ENCODE measurements at places on chromosomes 4 and X.

DNA sequence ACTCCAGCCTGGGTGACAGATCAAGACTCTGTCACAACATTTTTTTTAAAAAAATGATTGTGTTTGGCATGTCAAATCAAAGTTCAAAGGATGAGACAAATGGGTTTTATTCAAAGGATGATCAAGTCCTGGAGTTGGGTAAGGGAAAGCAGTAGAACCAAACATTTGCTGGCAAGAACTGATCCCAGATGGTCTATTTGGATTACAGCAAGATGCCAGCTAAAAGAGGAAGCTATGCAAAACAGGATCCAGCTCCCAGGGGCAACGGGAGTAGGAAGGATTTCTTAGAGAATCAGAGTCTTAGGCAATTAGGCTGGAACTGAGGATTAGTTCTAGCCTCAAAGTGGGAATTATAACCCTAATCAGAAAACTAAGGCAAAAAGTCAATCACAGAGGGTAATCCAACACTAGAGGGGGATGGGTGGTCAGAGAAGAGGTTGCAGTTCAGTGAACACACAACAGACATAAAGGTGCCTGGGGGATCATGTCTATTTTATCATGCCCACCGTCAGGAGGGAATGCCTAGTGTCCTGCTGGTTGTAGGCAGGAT, 133.0 kb upstream of the PLS3 start:
- DNase-seq: no peak

GRCh38 chr4:178174756-178175155, 732.5 kb upstream of the AGA start:
- no peak for DNase-seq

DNA sequence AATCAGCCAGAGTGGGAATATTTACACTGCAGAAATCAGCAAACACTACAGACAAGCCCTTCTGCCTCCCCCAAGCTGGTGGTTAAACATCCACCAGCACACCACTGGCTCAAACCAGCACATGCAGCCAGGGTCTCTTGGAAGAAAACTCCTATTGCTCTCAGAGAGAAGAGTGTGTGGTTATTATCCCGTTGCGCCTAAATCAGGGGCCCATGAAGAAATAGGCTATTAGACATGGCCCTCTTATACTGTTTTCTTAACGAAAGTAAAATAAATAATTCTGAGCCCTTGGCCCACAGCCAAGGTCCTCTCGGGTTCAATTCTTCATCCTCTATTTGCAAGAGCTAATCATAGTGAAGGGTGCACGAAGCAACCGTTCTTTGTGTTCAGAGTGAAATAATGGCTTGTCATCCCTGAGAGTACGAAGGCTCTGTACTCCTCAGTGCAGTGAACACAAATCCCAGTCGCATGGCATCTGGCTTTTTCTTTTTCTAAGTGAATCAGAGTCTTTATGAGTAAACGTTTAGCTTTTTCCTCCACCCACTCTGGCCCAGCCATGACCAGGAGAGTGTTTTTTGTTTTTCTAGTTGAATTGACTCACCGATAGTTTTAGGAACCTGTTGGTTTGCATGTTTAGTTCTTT, 33.4 kb upstream of the RBM47 start:
- DNase-seq: peak; percentile 82

- peak; percentile 44 for DNase-seq
Observed at GRCh38 chr4:114384629-114385028, 214.0 kb upstream of the UGT8 start.

DNA sequence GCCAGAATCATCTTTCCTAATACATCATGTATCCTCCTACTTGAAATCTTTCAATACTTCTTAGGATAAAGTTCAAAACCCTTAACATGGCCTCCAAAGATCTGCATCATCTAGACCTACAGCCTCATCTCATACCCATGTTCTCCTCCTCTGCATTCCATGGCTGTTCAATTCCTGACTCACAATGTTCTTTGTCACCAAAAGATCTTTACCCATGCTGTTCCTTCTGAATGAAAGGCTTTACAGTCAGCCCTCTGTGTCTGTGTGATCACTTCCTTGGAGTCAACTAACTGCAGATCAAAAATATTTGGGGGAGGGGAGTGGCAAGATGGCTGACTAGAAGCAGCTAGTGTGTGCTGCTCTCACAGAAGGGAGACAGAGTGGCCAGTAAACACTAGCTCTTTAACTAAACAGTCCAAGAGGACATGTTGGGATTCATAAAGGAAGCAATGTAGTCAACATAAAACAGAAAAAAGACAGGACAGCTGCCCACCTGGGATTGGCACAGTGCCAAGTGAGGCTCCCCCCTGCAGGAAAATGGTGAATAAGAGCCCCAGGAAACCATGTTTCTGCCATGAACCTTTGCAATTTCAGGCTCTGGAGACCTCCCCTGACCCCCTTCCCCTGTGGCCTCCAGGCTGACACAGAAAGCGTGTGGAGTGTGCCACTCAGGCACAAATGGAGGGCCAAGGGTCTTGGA, 31.9 kb downstream of the CBR4 start:
- DNase-seq: no peak

- DNase-seq: no peak
Observed at GRCh38 chr4:891747-892146, 40.4 kb downstream of the GAK start.

DNA sequence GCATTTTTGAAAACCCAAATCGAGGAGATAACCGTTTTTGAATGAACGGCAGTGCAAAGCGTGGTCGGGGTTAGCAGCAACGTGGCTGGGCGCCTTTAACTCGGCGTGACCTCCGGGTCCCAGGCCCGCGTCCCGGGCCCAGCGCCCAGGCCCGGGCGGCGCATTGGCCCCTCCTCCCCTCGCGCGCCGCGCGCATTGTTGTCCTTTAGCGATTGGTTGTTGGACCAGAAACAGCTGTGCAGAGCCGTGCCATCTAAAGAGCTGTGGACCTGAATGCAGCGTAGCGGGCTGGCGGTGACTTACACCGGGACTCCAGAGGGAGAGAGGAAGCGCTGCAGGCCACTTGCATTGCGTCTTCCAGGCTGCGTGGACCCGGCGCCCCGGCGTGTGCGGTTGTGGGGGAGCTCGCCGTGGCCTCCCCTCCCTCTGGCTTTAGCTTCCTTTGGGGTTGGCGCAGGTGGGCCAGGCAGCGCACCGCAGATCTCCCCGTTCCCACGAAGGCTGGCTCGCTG, at the start of gene STOX2:
STOX2 (plus strand) TSS at position 227 of the 512 bp plus-strand sequence. CDS start 1,484 bp downstream, outside the sequence.
- peak; percentile 71 for DNase-seq

- no peak for DNase-seq
Observed at GRCh38 chrX:698206-698605, 67.6 kb downstream of the SHOX start.

- DNase-seq: no peak
Observed at GRCh38 chr4:183808097-183808456, 97.0 kb upstream of the STOX2 start.

GRCh38 chrX:85111347-85111746, 107.7 kb downstream of the APOOL start:
- no peak for DNase-seq

DNA sequence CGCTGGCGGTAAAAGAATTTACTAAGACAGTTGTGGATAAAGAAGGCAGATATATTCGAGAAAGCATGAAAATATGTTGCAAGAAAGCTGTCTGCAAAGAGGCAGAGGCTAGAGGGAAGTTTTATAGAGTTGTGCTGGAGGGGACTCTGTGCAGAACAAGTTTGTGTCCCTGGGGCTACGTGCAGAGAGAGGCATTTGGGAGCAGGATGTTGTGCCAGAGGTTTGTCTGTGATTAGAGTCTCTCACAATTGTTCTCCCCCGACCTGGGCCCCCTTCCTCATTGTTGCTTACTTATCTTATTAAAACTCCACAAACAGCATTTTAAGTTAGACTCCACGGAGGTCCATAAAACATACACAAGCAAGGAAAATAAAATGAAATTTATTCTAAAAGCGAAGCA, 831.3 kb downstream of the NLGN4X start:
- DNase-seq: no peak

- no peak for DNase-seq
Observed at GRCh38 chrX:49162620-49163019, at the start of gene MAGIX. TSS of gene MAGIX (plus strand) at chrX:49162758. CDS start at chrX:49162890, 132 bp downstream.

- DNase-seq: no peak
Observed at GRCh38 chr4:187209921-187210613, 486.4 kb upstream of the FAT1 start.

GRCh38 chrX:17674601-17675000, 62.7 kb upstream of the SCML1 start:
- peak; percentile 61 for DNase-seq

DNA sequence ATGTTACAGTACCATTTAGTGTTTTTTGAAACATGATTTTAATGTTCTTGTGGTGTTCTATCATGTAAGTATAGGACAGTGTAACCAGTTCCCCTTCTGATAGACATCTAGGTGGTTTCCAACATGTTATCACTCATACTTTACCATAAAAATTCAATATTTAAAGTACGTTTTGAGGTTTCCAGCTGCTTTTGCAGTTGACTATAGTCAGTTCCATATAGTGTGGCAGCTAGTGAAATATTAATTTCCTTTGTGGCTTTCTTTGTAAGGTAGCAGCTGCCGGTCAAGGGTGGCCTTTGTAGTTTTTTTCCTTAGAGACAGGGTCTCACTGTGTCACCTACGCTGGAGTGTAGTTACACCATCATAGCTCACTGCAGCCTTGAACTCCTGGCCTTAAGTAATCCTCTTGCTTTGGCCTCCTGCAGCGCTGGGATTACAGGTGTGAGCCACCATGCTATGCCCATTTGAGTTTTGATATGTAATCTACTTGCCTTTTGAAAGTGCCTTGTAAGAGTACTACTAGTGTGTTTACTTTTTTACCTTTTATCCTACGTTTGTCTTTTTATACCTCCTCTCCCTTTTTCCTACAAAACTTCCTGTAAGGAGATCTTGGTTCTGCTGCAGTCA, 63.0 kb downstream of the ARHGAP10 start:
- no peak for DNase-seq

GRCh38 chr4:183657564-183657963, 1.4 kb downstream of the RWDD4 start:
- DNase-seq: no peak

GRCh38 chr4:185912779-185913178, 100.8 kb upstream of the SORBS2 start:
- no peak for DNase-seq

DNA sequence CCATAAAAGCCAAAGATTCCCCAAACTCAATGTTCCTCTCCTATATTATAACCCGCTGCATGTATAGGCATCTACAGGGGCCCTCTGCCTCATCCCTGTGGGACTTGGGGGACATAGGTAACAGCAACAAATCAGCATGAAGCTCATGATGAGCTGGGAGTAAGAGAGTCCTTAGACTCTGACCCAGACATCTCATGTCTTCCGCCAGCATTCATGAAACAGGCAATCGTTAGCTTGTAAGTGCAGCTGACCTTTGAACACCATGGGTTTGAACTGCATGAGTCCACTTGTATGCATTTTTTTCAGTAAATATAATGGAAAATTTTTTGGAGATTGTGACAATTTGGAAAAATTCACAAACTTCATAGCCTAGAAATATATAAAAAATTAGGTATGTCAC, 10.4 kb upstream of the SCOC start:
- DNase-seq: no peak

GRCh38 chr4:154559494-154560418, 3.1 kb upstream of the FGB start:
- peak; percentile 30 for DNase-seq

GRCh38 chr4:31104577-31104976, 384.4 kb downstream of the PCDH7 start:
- DNase-seq: no peak

DNA sequence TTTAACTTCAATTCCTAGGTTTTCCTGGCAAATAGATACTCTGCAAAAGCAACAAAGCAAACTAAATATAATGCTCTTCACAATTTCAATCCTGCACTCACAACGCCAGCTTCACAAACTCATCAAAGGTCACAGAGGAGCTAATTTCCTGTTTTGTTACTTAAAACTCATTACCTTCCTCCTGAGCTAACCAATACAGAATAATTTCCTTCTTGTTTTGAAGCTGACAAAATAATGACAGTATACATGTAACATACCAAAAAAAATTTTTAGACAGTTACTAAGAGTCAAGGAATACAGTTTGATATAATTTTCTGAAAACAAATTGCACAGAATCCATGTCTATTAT, 17.9 kb downstream of the CNOT6L start:
- no peak for DNase-seq

DNA sequence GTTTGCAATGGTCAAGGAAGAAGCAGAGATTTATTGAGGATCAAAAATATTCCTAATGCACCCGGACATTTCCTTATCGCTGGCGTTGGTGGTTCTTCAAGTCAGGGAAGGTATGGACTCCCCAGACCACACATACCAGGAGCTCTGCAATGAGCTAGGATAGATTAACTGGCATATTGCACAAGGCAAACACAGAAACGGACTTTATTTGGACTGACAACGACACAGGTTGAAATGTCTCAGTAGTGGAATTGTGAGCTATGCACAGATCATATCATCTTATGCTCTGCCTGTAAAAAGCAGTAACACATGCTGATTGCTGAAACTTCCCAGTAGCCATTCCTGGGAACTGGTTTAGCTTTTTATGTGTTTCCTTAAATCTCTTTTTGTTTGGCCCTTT, 1.7 kb downstream of the TSPAN7 start:
- no peak for DNase-seq

GRCh38 chr4:105843941-105844340, 51.3 kb upstream of the NPNT start:
- DNase-seq: no peak

- DNase-seq: no peak
Observed at GRCh38 chr4:163618845-163619244, 124.4 kb downstream of the TMA16 start.

GRCh38 chr4:170374770-170375169, 285.0 kb upstream of the AADAT start:
- peak; percentile 1 for DNase-seq

- no peak for DNase-seq
Observed at GRCh38 chrX:21843179-21843578, 3.8 kb downstream of the MBTPS2 start.

DNA sequence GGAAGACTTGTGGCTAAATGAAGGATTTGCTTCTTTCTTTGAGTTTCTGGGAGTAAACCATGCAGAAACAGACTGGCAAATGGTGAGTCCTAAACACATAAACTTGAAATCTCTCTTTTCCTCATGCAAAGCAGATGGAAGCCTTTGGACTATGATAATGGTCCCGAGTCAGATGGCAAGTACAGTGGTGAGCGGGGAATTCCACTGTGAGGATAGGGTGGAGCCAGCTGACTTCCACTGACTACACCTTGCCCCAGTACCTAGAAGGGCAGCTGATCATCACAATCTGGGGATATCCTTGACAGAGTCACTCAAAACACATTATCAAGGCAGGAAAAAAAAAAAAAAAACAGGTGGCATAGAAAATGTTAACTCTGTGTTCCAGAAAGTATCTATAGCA, 34.3 kb downstream of the ENPEP start:
- DNase-seq: no peak
